Naive B cell (primary cell): ENCODE measurements at places on chromosomes 1 and 21. TPM values are rescaled to one million over a fixed set of nuclear protein-coding genes. Genes with fewer than 3 reads are reported as not detected.
A peak's percentile ranks its signal among the peaks of the same experiment; 100 is the strongest.

- H3K27ac ChIP-seq = peak overlapping the region; percentile 75
- no peaks in the 10 kb centered on the region for H3K27me3 ChIP-seq
- H3K36me3 ChIP-seq = peaks cover 4% of the 10 kb centered on the region
- no peak for DNase-seq
These were observed 183.8 kb downstream of the DHRS3 start for GRCh38 chr1:12434174-12434573.

DNA sequence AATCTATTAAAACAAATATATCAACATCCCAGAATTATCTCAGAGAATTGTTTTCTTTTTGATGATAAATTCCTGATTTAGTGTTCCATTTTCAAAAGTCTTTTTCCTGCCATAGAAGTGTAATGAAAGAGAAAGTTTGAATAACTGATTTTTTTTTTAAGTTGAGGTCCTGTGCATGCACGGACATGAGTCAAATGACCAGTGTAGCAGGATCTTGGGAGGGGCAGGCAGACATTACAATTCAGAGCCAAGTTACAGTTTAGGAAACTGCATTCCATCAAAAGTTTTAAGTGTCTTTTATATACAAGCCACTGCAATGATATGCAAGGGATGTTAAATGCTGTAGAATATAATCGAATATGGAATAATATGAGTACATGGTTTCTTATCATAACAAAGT lies 227.5 kb downstream of the HMCN1 start:
- no peaks in the 10 kb centered on the region for H3K4me1 ChIP-seq
- H3K4me3 ChIP-seq = no peak overlapping the region
- no peaks in the 10 kb centered on the region for H3K36me3 ChIP-seq
- DNase-seq = no peak
- no peak overlapping the region for H3K27ac ChIP-seq

DNA sequence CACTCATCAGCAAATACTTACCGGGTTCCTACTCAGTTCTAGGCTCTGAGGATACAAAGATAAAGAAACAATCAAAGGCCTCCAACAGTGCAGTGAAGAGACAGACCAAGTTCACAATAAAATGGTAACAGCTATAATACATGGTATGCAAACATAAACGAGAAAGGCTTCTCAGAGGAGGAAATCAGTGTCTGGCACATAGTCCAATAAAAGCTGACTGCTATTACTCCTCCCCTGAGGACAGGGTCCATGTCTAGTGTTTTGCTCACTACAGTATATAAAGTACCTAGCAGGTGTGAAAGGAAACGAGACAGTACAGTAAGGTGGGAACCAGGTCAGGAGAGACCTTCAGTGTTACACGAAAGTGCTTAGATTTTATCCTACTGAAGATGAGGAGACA lies 4.3 kb downstream of the RBM34 start:
- H3K27ac ChIP-seq = no peak overlapping the region
- H3K36me3 ChIP-seq = peaks cover 16% of the 10 kb centered on the region
- peaks cover 20% of the 10 kb centered on the region for H3K4me1 ChIP-seq
- no peaks in the 10 kb centered on the region for H3K27me3 ChIP-seq

DNA sequence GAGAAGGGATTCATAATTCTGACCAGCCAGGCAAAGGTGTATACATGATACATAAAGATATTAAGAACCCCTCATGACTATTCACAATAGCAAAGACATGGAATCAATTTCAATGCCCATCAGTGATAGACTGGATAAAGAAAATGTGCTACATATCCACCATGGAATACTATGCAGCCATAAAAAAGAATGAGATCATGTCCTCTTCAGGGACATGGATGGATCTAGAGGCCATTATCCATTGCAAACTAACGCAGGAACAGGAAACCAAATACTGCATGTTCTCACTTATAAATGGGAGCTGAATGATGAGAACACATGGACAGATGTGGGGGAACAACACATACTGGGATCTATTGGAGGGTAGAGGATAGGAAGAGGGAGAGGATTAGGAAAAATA lies 21.4 kb downstream of the CR1L start:
- H3K27me3 ChIP-seq = peaks cover 70% of the 10 kb centered on the region
- no peak overlapping the region for H3K27ac ChIP-seq
- H3K4me3 ChIP-seq = no peak overlapping the region

GRCh38 chr1:50568782-50569181 lies 145.5 kb upstream of the DMRTA2 start:
- H3K36me3 ChIP-seq = peaks cover 26% of the 10 kb centered on the region

DNA sequence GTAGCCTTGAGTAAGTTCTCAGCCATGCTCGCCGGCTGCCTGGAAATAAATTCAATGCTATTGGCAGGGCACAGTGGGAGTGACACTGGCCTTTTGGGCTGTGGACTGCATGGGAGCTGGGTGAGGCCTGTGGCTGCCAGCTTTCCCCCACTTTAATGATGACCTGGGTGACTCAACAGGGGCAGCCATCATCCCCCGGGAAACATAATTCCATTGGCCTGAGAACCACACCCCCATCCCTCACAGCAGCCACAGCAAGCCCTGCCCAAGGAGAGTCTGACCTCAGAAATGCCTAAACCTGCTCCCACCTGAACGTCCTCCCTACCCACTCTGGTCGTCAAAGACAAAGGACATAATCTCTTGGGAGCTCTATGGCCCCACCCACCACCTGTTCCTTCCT lies 384.0 kb downstream of the LTN1 start:
- H3K27me3 ChIP-seq = no peaks in the 10 kb centered on the region
- peaks cover 30% of the 10 kb centered on the region for H3K4me1 ChIP-seq
- H3K36me3 ChIP-seq = peaks cover 9% of the 10 kb centered on the region
- DNase-seq = no peak

GRCh38 chr1:95537176-95537575 lies 303.2 kb downstream of the RWDD3 start:
- H3K4me3 ChIP-seq = no peak overlapping the region
- no peaks in the 10 kb centered on the region for H3K4me1 ChIP-seq
- H3K27ac ChIP-seq = peak overlapping the region; percentile 17
- DNase-seq = no peak
- H3K27me3 ChIP-seq = no peaks in the 10 kb centered on the region
- H3K36me3 ChIP-seq = no peaks in the 10 kb centered on the region

GRCh38 chr1:220906561-220907334 lies 27.5 kb downstream of the HLX start:
- peaks cover 26% of the 10 kb centered on the region for H3K27me3 ChIP-seq
- H3K4me3 ChIP-seq = no peak overlapping the region
- DNase-seq = no peak
- H3K36me3 ChIP-seq = no peaks in the 10 kb centered on the region
- H3K4me1 ChIP-seq = peaks cover 6% of the 10 kb centered on the region
- no peak overlapping the region for H3K27ac ChIP-seq

- no peaks in the 10 kb centered on the region for H3K4me1 ChIP-seq
- no peak overlapping the region for H3K27ac ChIP-seq
- no peak overlapping the region for H3K4me3 ChIP-seq
These were observed 99.6 kb downstream of the ZZZ3 start for GRCh38 chr1:77582905-77583304.

GRCh38 chr1:162500805-162501204 lies 3.2 kb downstream of the UHMK1 start:
- DNase-seq = no peak
- no peaks in the 10 kb centered on the region for H3K27me3 ChIP-seq
- no peak overlapping the region for H3K27ac ChIP-seq

DNA sequence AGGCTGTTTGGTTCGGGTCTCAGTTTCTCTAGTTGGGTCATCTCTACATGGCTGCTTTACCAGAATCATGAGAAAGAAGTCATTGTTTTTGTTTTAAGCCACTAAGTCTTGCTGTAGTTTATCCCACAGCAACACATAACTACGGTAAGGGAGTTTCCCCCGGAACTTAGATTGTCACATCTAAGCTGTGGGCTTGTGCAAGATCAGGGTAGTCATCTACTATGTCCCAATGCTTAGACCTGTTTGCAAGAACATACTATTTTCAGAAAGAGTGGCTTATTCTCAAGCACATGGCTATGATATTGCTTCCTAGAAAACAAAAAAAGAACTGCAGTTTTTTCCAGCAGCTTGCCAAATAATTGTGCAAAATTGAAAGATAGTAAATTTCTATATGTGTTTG lies 18.0 kb upstream of the OLIG2 start:
- no peak for DNase-seq
- H3K27me3 ChIP-seq = peaks cover 32% of the 10 kb centered on the region
- H3K27ac ChIP-seq = no peak overlapping the region
- no peaks in the 10 kb centered on the region for H3K36me3 ChIP-seq

DNA sequence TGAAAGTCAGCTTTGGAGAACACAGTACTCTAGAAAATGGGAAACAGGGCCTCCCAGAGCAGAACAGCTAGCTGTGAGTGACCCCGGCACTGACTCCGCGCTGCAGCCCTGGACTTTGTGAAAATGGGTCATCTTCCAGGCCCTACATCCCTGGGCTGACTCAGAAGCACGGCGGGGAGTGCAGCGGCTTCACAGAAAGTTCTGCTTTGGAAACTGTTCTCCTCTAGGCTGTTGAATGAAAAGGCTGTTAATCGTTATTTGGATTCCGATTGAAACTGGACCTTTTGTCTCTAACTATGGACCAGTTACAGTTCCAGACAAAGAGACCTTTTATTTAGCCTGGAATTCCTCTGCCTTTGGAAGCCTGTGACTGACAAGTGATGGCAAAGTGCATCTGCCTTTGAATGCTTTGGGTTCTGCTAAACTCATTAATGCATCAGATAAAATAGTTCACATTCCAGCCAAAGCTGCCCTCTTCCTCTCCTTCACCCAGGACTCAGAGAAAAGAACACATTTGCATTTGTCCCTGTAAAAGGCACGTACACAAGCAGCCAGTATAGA lies 144.9 kb upstream of the HOOK1 start:
- peaks cover 8% of the 10 kb centered on the region for H3K4me1 ChIP-seq
- peaks cover 20% of the 10 kb centered on the region for H3K36me3 ChIP-seq
- DNase-seq = no peak
- H3K4me3 ChIP-seq = no peak overlapping the region
- H3K27me3 ChIP-seq = no peaks in the 10 kb centered on the region

DNA sequence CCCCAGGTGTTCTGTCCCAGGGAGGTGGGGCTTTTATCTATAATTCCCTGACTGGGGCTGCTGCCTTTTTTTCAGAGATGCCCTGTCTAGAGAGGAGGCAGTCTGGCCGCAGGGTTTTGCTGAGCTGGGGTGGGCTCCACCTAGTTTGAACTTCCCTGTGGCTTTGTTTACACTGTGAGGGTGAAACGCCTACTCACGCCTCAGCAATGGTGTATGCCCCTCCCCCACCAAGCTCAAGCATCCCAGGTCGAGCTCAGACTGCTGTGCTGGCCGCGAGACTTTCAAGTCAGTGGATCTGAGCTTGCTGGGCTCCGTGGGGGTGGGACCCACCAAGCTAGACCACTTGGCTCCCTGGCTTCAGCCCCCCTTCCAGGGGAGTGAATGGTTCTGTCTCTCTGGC lies 124.3 kb downstream of the CENPF start:
- no peaks in the 10 kb centered on the region for H3K4me1 ChIP-seq
- H3K4me3 ChIP-seq = no peak overlapping the region
- no peaks in the 10 kb centered on the region for H3K27me3 ChIP-seq
- DNase-seq = no peak

- H3K4me3 ChIP-seq = no peak overlapping the region
- H3K27ac ChIP-seq = no peak overlapping the region
These were observed 70.0 kb upstream of the PAX7 start for GRCh38 chr1:18560692-18561091.

- no peak overlapping the region for H3K27ac ChIP-seq
- no peaks in the 10 kb centered on the region for H3K27me3 ChIP-seq
- H3K4me3 ChIP-seq = peak overlapping the region; percentile 45
- peaks cover 81% of the 10 kb centered on the region for H3K4me1 ChIP-seq
- no peak for DNase-seq
- no peaks in the 10 kb centered on the region for H3K36me3 ChIP-seq
These were observed 9.2 kb upstream of the TNFRSF1B start for GRCh38 chr1:12157366-12158231.

DNA sequence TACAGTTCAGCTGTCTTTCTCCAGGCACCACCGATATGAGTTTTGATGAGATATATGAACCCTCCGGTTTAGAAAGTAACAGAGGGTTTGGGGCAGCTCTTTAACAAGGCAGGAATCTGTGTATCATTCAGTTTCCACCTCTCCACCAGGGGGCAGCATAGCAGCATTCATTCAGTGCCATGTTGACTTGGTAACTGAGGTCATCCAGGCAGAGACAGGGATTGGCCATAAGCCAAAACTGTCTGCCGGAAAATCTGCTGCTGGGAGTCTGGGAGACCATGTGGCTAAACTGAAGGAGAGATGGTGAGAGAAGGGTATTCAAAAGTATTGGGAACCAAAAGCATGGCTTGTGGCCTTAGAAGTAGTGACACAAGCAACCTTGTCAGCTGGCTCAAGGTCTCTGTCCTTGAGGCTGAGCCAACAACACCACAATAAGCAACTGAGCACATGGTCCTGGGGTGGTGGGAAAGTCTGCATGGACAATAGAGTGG lies 98.5 kb downstream of the LMX1A start:
- no peak for DNase-seq
- no peak overlapping the region for H3K27ac ChIP-seq
- no peak overlapping the region for H3K4me3 ChIP-seq
- no peaks in the 10 kb centered on the region for H3K4me1 ChIP-seq
- H3K36me3 ChIP-seq = no peaks in the 10 kb centered on the region

- H3K4me1 ChIP-seq = no peaks in the 10 kb centered on the region
- H3K27ac ChIP-seq = no peak overlapping the region
- no peaks in the 10 kb centered on the region for H3K36me3 ChIP-seq
- no peak for DNase-seq
- no peaks in the 10 kb centered on the region for H3K27me3 ChIP-seq
These were observed 202.7 kb downstream of the KCNK2 start for GRCh38 chr1:215285013-215285800.

GRCh38 chr1:59315529-59316463 lies 18.9 kb downstream of the FGGY start:
- H3K4me3 ChIP-seq = no peak overlapping the region
- DNase-seq = no peak
- no peaks in the 10 kb centered on the region for H3K36me3 ChIP-seq
- H3K27me3 ChIP-seq = no peaks in the 10 kb centered on the region
- H3K4me1 ChIP-seq = peaks cover 25% of the 10 kb centered on the region
- no peak overlapping the region for H3K27ac ChIP-seq

- no peak overlapping the region for H3K4me3 ChIP-seq
- no peak overlapping the region for H3K27ac ChIP-seq
- DNase-seq = no peak
- no peaks in the 10 kb centered on the region for H3K27me3 ChIP-seq
These were observed 4.6 kb upstream of the SMG7 start for GRCh38 chr1:183467687-183468086.

- no peaks in the 10 kb centered on the region for H3K27me3 ChIP-seq
- H3K36me3 ChIP-seq = no peaks in the 10 kb centered on the region
These were observed 133.4 kb downstream of the PTGER3 start for GRCh38 chr1:70914224-70914623.

The HDGF gene
- polyA plus RNA-seq = 19.6 TPM

The RBM8A gene
- polyA plus RNA-seq = 148 TPM

The CASQ1 gene
- polyA plus RNA-seq = not detected

The ADGRL2 gene
- polyA plus RNA-seq = not detected

The ETNK2 gene
- polyA plus RNA-seq = 0.52 TPM

The PADI4 gene
- polyA plus RNA-seq = 1.3 TPM

The RC3H1 gene
- polyA plus RNA-seq = 10.7 TPM

The CYP4A22 gene
- polyA plus RNA-seq = not detected

The LDLRAD1 gene
- polyA plus RNA-seq = not detected

The PRRX1 gene
- polyA plus RNA-seq = not detected

The OR2T2 gene
- polyA plus RNA-seq = 0.71 TPM

The BATF3 gene
- not detected for polyA plus RNA-seq

The AMPD2 gene
- 34.9 TPM for polyA plus RNA-seq

The TFAP2E gene
- 0.62 TPM for polyA plus RNA-seq

The APOBEC4 gene
- polyA plus RNA-seq = not detected

The GJC2 gene
- polyA plus RNA-seq = not detected

The NID1 gene
- not detected for polyA plus RNA-seq

The OR2L13 gene
- 1.7 TPM for polyA plus RNA-seq

The MAN1A2 gene
- polyA plus RNA-seq = 26.6 TPM

The CHI3L2 gene
- polyA plus RNA-seq = 141 TPM

The PYGO2 gene
- polyA plus RNA-seq = 23.4 TPM
